Cardiac fibroblast (primary cell): ENCODE measurements at places on chromosomes 7 and 10.

GRCh38 chr7:27157702-27158431 is 1.4 kb upstream of the HOXA7 start:
- DNase-seq = no peak

DNA sequence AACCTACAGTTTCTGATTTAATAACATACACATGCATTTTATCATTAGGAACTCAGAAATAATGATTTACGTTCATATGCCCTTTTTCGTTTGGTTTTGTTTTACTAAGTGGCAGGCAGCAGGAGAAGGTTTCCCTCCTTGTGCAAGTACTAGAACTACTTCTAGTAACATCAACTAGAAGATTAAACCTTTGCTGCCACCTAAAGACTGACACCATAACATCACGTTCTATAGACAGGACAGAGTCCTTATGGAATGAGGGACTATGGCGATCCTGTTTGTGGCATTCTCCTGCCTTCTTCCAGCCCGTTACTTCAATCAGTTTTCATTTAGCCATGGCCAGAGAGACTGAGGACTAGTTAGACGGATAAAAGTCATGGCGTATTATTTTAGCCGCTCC is 53.2 kb downstream of the GAD2 start:
- DNase-seq = peak; percentile 17

DNA sequence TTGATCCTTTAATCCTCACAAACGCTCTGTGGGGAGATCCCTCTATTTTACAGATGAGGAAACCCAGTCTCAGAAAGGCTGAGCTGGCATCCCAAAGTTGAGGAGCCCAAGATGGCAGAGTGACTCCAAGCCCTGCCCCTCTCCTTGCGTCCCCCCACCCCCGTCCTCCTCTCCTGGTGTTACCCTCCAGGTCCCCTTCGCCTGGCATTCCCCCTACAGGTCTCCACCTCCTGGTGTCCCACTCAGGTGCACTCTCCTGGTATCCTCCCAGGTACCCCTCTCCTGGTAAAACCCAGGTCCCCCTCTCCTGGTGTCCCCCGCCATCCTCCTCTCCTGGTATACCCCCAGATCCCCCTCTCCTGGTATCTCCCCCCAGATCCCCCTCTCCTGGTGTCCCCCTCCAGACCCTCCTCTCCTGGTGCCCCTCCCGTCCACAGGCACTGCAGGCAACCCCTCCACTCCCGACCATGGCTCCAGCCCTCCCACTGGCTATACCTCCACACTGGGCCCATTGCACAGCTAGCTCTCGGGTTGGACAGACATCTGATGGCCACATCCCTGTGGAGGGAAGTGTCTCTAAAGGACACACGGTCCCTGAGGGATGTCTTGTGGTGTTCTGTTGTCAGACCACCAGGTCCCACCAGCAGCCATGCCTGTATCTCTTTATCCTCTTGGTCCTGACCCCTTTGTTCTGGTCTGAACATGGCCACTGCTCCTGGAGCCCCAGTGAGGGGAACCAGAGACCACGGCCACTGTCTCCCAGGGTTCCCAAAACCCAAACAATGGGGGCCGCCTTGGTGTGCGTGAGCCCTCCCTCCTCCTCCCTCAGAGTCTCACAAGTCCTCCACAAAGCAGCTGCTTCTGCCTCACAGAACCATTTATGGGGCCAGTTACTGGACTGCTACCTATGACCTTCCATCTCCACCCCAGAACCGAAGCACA is 37.2 kb downstream of the CALML3 start:
- no peak for DNase-seq

DNA sequence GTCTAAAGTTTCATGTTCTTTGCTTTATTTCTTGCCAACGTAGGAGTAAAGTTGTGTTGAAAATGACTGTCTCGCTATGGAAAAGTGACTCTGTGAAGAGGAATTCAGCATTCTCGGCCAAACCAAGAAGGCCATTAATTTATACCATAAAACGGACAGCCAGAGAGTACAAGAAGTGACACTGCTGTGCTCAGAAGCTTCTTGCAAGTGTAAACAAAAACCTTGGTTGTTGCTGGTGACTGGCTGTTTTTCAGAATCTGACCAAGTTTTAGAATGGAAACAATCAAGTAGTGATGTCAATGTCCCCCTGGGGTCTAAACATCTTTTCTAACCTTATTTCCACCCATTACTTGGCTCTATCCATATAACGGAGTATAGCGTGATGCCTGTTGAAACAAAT is 201.9 kb downstream of the INHBA start:
- no peak for DNase-seq

GRCh38 chr10:63209705-63210104 is 76.6 kb downstream of the NRBF2 start:
- no peak for DNase-seq

GRCh38 chr7:34128762-34129161 is 223.4 kb downstream of the BMPER start:
- DNase-seq = peak; percentile 87

DNA sequence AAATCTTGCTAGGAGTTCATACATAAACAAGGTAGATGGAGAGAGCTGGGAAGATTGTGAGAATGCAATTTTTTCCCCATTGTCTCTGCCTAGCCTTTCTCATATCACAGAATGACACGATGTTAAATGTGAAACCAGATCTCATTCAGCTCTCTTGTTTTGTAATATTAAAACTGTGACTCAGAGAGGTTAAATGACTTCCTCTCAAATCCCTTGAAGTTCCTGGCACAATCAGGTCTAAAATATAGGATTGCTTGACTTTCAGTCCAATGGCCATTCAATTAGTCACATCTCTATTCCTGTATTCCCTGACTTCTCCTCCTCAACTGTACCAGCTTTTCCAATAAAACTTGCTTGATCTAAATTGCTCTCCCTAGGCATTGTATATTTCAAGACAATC is 3.1 kb downstream of the ANKRD22 start:
- peak; percentile 81 for DNase-seq

DNA sequence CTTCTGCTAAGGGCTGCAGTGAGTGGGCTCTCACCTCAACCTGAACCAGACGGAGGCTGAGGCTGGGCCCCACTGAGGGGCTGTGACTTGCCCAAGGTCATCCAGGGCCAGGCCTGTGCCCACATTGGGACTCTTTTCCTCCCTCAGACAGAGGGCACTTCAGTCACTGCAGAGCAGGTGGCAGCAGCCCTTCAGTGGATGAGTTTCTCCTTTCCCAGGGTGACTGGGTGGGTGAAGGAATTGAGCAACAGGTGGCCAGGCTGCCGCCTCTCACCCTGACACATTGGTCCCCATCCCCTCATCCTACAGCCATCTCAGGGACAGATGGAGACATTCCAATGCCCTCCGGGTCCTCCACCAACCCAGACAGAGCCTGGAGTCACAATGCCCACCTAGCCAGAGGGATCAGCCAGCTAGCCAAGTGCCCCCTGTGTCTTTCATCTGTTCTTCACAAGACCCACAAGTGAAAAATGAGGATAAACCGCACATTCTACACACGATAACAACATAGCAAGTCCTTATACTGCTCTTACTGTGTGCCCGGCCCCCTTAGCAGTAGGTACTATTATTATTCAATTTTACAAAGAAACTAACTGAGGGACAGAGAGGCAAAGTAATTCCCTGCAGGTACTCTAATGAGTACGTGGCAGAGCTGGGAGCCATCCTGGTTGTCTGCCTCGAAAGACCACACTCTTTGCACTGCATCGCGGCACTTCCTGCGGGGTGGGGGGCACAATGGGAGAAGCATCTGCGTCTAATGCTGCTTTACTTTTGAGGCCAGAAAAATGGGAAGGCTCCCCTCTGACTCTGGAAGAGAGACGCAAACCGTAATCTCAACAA is 1.7 kb upstream of the SLC18A3 start:
- DNase-seq = no peak

- no peak for DNase-seq
Measured at GRCh38 chr10:79430936-79431335, 14.5 kb downstream of the ZCCHC24 start.

DNA sequence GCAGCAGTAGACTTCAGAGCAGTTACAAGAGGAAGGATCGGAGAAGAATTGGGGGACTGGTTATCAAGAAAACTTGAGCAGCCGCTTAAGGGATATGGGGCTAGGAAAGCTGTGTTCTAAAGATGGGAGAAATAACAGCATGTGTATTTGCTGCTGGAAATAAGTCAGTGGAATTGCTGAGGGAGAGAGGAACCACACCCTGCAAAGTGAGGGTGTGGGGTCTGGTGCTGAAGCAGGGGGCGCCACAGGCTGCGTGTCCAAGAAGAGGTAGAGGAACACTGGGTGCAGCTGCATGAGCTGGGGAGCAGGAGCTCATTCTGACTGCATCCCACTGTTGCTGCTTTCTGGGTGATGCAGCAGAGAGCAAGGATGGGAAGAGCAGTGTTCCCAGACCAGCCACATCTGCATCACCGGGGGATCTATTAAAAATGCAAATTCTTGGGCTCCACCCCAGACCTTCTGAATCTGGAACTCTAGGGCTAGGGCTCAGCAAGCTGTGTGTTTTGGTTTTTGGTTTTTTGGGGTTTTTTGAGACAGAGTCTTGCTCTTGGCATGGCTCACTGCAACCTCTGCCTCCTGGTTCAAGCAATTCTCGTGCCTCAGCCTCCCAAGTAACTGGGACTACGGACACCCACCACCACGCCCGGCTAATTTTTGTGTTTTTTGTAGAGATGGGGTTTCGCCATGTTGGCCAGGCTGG is 97.1 kb upstream of the DNAJB6 start:
- no peak for DNase-seq

GRCh38 chr7:33934391-33934790 is 29.1 kb downstream of the BMPER start:
- DNase-seq = no peak

DNA sequence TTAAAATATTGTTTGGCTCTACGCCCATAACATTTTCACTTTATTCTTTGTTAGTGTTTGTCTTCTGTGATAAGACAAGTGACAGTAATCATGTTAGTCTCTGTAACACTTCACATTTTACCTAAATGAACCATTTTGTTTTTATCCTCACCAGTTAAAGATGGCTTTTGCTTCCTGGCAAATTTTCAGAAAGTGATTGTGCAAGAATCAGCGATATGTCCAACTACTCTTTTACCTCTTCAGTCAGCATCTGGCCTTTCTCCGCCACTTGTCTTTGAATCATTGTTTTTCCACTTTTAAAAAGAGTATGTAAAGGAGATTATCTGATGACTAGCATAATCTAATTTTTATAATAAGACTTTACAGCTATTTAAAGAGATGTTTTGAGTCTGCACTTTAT is 3.5 kb downstream of the DGKB start:
- peak; percentile 63 for DNase-seq

GRCh38 chr10:93420091-93420490 is 62.0 kb downstream of the MYOF start:
- no peak for DNase-seq

DNA sequence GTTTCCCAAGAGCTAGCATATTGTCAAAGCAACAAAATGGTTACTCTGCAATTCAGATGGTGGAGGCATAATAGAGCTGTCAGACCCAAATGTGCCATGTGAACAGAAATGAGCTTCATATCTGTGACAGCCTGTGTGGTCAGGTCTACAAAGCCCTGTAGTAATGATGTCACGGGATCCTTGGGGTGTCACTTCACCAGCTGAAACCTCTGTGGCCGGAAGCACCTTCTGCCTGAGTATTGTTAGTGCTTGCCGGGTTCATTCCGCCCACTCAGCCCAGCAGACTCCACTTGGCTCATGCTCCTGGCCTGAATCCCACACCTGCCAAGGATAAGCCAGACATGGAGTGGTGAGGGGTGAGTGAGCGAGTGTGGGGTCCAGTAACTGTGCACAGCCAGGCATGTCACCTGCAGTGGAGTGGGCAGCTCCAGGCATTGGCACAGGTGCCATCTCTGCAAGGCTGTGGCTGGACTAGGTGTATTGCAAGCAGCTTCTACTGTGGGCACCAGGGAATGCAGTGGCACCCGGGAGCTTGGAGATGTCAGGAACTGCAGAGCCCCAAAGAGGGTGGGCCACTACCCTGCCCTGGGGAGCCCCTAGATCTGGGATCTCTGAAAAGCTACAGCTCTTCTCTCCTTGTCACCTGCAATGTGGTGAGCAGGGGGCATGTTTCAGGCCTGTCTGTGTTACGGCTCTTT is 341.9 kb upstream of the CHRM2 start:
- no peak for DNase-seq

DNA sequence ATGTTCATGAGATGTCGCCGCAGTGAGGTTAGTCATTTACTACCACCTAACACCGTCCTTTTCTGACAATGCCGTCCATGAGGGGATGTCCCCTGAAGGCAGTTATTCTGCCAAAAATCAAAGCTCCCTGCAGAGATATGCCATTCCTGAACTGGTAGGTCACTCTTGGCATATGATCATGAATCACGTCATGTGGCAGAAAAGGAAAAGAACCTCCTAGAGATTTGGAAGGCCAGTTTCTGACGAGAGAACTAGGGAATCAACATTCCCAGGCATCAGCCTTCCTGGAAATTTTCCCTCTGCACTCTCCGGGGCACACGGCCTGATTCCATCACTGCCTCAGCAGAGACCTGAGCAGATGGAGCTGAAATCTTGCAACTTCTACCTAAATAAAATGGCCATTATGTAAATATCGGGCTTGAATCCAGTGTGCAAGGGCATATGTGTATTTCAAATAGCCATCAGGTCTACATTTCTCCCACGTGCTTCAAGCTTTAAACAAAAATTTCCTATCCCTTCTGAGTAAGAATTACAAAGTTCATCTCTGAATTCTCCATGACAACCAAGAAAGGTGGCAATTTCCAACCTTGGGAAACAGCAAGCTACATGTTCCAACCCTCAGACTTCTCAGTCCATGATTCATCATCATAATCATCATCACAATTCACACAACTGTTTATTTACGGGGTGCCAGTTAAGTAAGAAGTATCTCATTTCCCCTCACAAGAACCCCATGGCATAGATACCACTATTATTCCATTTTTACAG is 46.5 kb downstream of the AMPH start:
- peak; percentile 64 for DNase-seq

- DNase-seq = no peak
Measured at GRCh38 chr7:135708041-135708440, 19.9 kb downstream of the SLC13A4 start.

- DNase-seq = peak; percentile 64
Measured at GRCh38 chr10:43390759-43391158, 18.2 kb downstream of the HNRNPF start.

GRCh38 chr7:75653651-75654050 is 85.1 kb downstream of the HIP1 start:
- no peak for DNase-seq

- DNase-seq = peak; percentile 22
Measured at GRCh38 chr7:29723599-29723998, 82.7 kb upstream of the WIPF3 start.

GRCh38 chr7:98170966-98171365 is 40.3 kb upstream of the BHLHA15 start:
- no peak for DNase-seq

- DNase-seq = no peak
Measured at GRCh38 chr10:122997864-122998263, 10.7 kb downstream of the IKZF5 start.

- no peak for DNase-seq
Measured at GRCh38 chr7:90007001-90007654, 147.1 kb upstream of the STEAP1 start.

GRCh38 chr10:50541317-50541716 is 82.4 kb downstream of the SGMS1 start:
- no peak for DNase-seq

DNA sequence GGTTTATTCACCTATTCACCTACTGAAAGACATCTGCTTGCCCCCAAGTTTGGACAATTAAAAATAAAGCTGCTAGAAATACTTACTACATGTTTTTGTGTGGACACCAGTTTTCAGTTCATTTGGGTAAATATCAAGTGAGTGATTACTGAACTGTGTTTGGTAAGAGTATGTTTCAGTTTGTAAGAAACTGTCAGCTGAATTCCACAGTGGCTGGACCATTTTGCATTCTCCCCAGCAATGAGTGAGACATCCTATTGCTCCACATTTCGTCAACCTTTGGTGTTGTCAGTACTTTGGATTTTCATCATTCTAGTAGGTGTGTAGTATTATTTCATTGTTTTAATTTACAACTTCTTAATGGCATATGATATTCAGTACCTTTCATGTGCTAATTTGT is 17.4 kb upstream of the IKZF1 start:
- no peak for DNase-seq
